Mammary microvascular endothelial cell (primary cell): ENCODE measurements at places on chromosomes 1 and 21. TPM values are rescaled to one million over a fixed set of nuclear protein-coding genes. Genes with fewer than 3 reads are reported as not detected.

Gene DNAJC28
- 0.64 and 2.8 TPM in 2 replicates for total RNA-seq

Gene FLG
- total RNA-seq = not detected in 2 replicates

Gene CAPN9
- total RNA-seq = not detected in 2 replicates

Gene RWDD3
- total RNA-seq = 7.8 and 9.7 TPM in 2 replicates

Gene KRTAP11-1
- total RNA-seq = not detected in 2 replicates

Gene WNT3A
- not detected in 2 replicates for total RNA-seq

Gene PPM1J
- 1.00 and 1.8 TPM in 2 replicates for total RNA-seq

Gene GPR37L1
- not detected in 2 replicates for total RNA-seq

Gene MYBPH
- not detected in 2 replicates for total RNA-seq

Gene GCSAML
- not detected in 2 replicates for total RNA-seq

Gene KRTAP21-2
- not detected in 2 replicates for total RNA-seq

Gene OR6K3
- not detected in 2 replicates for total RNA-seq

Gene FCER1G
- not detected in 2 replicates for total RNA-seq

Gene SYNC
- total RNA-seq = 6.3 and 10.6 TPM in 2 replicates

Gene LPAR3
- total RNA-seq = not detected in 2 replicates

Gene COL18A1
- 390 and 404 TPM in 2 replicates for total RNA-seq

Gene SELP
- total RNA-seq = 0.49 and 0.67 TPM in 2 replicates

Gene CELA2B
- not detected in 2 replicates for total RNA-seq

Gene GBP5
- 0.27 and 0.84 TPM in 2 replicates for total RNA-seq

Gene HRNR
- total RNA-seq = not detected in 2 replicates
